ENCODE measurements at places on chromosomes 4 and X.

DNA sequence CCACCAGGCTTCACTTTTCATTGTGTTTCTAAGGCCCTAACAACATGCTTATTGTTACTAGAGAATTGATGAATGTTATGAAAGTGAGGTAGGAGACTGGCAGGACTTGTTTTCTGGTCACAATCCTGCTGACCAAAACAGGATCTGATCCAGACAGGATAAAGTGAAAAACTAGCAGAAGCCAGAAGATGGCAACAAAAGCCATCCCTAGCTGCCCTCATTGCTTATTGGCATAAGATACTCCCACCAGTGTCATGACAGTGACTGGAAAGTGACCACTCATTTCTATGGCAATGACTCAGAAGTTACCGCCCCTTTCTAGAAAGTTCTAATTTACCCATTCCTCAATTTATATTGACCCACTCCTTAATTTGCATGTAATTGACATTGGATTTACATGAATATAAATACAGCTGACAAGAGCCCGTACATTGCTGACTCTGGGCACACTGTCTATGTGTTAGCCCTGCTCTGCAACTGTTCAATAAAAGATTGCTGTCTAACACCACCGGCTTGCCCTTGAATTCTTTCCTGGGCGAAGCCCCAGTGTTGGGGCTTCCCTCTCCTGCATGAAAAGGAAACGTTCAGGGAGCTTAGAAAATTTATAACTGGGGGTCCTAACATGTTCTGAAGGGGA lies 30.0 kb upstream of the FGG start:
- no peak for DNase-seq

GRCh38 chrX:79368441-79368840 lies 1.3 kb upstream of the ITM2A start:
- DNase-seq = no peak

DNA sequence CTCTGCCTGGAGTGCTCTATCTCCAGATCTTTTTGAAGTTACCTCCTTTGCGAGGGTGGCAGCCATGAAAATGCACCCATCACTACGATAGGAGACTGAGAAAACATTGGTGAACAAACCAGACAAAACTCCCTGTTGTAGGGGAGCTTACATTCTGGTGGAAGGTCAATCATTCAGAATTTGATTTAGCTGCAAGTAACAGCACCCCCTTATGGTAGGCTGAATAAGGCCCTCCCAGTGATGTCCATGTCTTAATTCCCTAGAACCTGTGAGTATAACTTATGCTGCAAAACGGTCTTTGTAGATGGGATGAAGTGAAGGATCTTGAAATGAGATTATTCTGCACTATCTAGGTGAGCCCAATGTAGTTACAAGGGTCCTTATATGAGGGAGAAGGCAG lies 5.6 kb upstream of the TEC start:
- DNase-seq = no peak

DNA sequence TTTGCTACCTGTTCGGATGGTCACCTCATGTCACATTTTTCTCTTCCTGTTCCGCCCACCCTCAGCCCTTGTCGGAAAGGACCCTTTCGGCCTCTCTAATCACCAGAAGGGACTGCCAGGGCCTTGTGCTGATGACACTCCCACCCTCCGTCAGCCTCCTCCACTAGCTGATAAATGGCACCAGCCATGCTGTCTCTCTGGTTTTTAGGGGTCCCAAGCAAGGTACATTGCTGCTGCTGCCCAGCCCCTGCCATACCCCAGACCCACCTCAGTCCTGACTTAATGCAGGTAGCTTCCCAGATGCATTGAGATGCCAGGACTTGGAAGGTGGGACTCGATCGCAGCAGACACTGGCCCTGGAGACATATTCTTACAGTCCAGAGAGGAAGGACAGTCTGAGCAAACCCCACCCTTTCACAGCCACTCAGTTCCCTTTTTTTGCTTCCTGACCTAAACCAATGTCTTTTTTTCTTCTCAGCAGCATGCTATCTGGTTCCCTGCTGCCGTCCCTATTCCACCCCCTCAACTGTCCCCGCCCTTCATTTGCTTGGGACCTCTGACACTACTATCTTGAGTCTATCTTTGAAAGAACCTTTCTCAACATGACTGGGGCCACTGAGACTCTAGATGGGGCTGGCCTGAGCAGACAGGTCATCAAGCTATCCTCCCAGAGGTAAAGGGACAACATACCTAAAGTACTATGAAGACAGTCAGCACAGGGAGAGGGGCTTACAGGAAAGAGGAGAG lies at the start of gene BTK:
Gene BTK (minus strand): TSS at position 397 of the 747 bp plus-strand sequence. CDS start 10,907 bp downstream, outside the sequence.
- no peak for DNase-seq

GRCh38 chr4:55491486-55491885 lies 55.2 kb downstream of the CLOCK start:
- DNase-seq = no peak

GRCh38 chrX:69070949-69071650 lies 94.2 kb downstream of the PJA1 start:
- no peak for DNase-seq

GRCh38 chr4:153649572-153649991 lies 34.5 kb upstream of the TLR2 start:
- no peak for DNase-seq

DNA sequence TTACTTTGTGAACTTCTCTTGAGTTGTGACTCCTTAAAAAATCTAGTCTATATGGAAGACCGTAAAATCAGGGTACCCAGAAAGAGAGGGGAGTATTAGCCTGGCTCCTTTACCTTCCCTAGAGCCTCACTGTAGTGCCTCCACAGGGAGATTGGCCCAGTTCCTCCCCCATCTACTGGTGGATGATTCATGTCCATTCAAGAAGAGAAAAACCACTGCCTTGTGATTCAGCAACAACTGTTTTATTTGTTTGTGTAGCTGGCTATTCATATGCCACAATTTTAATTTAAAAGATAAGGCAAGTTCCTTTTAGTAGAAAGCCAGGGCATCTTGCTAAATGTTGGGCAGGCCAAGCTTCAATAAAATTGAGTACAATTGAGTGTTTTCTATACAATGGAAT lies 221.8 kb upstream of the KCNIP4 start:
- DNase-seq = no peak

GRCh38 chrX:19772822-19773628 lies 114.4 kb downstream of the SH3KBP1 start:
- no peak for DNase-seq

GRCh38 chr4:17195461-17196275 lies 297.2 kb upstream of the LDB2 start:
- DNase-seq = no peak

- no peak for DNase-seq
Observed at GRCh38 chr4:24770032-24770584, 25.3 kb upstream of the SOD3 start.

DNA sequence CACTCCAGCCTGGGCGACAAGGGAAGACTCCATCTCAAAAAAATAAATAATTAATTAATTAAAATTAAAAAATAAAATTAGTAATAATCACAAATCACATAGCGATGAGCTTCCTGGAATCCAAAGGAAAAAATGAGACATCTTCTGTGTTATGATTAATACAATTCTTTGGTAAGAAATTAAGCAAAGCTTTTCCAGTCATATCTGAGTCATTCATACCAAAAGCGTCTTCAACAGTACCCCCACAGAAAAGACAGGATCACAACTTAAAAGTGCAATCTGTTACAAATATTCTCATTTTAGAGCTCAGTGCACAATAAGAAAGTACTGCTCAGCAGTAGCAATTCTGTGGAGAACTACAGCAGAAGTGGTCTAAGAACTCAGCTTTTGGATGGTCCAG lies 168.5 kb upstream of the MXRA5 start:
- DNase-seq = no peak

DNA sequence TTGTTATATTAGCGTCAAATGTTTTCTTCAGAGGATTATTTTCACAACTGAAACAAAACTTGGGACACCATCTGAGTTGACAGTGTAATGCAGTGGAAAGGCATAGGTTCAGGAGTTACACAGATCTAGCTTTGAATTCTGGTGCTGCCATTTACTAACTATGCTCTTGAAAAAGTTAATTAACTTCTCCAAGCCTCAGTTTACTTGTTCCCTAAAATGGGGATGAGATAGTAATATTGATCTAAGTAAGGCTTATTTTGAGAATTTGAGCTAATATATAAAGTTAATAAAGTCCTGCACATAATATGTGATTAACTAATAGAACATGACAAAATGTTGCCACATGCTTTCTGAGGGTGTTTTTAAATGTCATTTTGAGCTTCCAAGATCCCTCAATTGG lies 112.6 kb downstream of the FRAS1 start:
- no peak for DNase-seq

GRCh38 chr4:99891351-99891750 lies 2.9 kb downstream of the LAMTOR3 start:
- DNase-seq = no peak

DNA sequence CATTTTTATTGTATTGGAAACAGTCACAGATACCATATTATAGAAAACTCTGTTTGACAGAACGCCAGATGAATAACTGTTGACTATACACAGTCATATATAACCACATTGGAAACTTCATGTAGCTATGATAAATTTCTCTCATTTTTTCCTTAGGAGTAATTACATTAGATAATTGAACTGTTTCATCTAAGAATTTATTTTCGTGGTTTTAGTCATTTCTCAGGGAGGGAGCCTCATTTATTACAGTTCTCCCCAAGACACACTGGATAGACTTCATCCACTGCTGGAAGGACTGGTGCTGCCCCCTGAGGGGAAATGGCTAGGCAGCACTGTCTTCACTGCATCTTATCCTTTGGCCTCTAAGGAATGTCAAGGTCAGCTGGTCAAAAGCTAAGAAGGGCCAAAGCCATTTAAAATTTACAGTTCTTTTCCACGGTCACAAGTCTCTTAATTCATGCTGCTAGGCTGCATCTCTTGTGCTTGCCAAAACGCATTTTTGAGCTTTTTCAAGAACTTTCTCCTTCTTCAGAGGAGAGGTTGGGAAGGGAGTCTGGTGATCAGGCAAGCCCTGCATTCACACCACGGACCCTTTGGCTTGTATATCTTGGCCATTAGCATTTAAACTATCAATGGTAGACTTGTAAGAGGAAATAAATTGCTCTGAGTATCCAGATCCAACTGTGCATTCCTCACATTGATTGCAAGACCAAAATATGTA lies 145.1 kb downstream of the CBR4 start:
- no peak for DNase-seq

DNA sequence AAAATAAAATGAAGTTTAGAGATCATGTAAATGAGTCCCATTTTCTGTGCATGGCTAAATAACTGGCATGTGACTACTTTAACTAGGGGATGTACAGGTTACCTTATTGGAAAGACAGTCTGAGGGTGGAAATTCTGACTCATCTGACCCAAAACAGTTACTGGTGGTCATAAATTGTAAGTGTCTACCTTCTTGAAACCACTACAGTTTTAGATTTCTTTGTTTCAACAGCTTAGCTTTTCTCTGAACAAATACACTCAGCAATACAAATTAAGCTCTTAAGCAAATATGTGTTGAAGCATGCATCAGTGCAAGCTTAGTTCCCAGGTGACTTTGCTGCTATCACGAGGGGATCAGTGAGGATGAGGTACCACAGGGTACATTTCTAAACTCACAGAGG lies 60.7 kb upstream of the PGM2 start:
- DNase-seq = no peak

DNA sequence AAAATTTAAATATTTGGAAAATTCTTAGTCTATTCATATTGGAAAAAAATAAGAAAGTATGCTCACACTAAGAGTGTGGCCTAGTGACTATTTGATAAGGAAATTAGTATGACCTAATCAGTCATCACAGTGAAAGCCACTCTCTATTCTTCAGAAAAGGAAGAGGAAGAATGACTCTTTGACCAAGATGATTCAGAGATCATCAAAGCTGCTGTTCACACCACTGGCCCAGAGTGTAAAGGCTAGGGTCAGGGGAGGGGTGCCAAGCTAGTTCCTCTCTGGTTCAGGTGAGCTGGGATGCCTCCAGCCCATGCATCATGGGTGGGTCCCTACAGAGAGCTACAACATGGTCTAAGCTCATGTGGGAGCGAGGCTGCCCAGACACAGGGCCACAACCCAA lies 396.9 kb upstream of the NDST3 start:
- DNase-seq = no peak

All from T-helper 2 cell (primary cell).